AG04450 (cell line): ENCODE measurements at places on chromosomes 5 and 9.

- DNase-seq = no peak
Measured at GRCh38 chr5:163789870-163790269, 284.5 kb downstream of the MAT2B start.

- no peak for DNase-seq
Measured at GRCh38 chr9:77019236-77019925, at the start of gene FOXB2. Gene FOXB2, plus strand, starts transcription at chr9:77019655. Its CDS starts 0 bp downstream, at chr9:77019655.

DNA sequence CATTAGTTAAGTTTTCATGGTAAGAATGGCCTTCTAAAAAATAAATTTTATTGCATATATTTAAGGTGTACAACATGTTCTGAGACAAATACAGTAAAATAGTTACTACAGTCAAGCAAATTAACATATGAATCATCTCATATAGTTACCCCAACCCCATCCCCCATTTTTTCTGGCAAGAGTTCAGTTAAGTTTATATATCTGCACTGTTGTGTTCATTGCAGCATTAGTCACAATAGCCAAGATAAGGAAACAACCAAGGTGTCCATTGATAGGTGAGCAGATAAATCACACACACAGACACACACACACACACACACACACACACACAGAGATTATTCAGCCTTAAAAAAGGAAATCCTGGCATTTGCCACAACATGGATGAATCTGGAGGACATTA lies 37.2 kb upstream of the OTULIN start:
- no peak for DNase-seq

GRCh38 chr9:98603821-98604383 lies 104.8 kb downstream of the GABBR2 start:
- no peak for DNase-seq

GRCh38 chr9:98801969-98802371 lies 5.5 kb upstream of the GALNT12 start:
- DNase-seq = no peak

GRCh38 chr9:74415995-74416394 lies 81.1 kb upstream of the RORB start:
- no peak for DNase-seq

GRCh38 chr9:7117676-7118561 lies 360.1 kb downstream of the KDM4C start:
- no peak for DNase-seq

DNA sequence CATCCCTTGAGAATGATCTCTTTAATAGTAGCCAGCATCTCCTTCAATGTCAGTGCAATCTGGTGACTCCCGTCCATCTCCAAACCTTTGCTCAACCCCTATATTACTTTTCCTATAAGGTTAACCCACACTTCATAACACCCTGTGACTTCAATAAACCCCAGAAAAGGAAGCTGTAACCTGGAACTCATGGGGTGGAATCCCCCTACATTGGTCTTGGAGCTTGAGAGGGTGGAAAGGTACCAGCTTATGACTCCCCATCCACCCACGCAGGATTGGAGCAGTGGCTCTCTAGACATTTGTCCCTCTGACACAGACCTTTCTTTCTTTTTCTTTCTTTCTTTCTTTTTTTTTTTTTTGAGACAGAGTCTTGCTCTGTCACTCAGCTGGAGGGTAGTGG lies 54.7 kb upstream of the ZFR start:
- no peak for DNase-seq

DNA sequence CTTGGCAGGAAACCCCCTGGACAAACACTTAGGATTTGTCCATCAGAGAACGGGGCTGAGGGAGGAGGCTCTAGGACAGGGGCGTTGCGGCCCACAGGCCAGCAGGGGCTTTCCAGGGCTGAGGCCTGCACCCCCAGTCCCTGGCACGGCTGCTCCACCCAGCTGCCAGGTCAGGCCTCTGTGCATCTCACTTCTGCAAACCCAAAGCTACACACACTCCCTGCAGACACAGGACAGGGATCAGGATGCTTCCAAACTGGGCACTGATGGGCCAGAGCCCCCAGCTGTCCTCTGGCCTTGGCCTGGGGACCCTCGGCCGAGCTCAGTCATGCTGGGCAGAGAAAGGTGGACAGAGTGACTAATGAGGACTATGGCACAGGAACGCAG lies 106.2 kb upstream of the SARDH start:
- DNase-seq = no peak

- DNase-seq = no peak
Measured at GRCh38 chr5:140020601-140021177, 22.4 kb downstream of the NRG2 start.

DNA sequence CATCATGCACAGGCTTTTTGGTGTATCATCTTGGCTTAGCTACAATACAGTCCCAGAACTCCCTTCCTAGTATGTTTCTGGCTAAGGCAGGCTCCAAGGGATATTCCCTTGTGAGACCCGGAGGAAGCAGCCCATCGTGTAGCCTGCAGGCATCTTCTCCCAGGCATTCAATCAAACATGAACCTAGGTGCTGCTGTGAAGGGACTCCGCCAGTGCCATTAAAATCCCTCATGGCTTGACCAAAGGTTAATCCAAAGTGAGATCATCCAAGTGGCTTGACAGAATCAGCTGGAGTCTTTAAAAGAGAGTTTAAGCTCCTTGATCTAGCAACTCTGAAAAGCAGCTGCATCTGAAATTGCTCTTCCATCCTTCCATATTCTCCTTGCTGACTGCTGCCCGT lies 333.9 kb downstream of the DIRAS2 start:
- DNase-seq = no peak
